Spinal cord (tissue), 10 donors: ENCODE measurements at places on chromosomes 1 and 21.
A peak's percentile ranks its signal among the peaks of the same experiment; 100 is the strongest.

DNA sequence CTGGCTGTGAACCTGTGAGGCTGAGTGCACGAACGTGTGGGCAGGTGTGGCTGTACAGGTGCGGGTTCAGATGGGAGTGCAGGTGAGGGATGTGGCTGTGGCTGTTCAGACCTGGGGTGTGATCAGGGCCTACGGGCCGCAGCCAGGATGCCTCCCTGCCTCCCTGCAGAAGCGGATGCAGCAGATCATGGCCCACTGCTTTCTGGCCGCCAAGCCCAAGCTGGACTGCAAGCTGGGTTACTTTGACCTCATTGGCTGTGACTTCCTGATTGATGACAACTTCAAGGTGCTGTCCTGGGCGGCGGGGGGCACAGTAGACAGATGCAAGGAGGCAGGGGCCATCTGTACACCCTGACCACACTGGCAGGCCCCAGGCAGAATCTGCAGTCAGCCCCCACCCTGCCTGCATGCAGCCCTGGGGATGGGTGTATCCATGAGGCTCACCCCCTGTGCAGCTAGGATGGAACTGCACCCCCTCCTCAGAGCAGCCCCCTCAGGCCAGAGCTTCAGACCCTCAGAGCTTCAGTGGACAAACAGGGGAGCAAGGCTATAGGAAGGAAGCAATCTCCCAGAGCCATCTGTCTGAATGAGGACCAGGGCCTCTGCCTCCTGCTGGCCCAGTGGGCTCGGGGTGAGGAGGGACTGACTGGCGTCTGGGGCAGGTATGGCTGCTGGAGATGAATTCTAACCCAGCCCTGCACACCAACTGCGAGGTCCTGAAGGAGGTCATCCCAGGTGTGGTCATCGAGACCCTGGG lies 9.8 kb downstream of the TNFRSF18 start:
- no peak overlapping the region for H3K27ac ChIP-seq
- peaks cover 6% of the 10 kb centered on the region for H3K4me1 ChIP-seq
- no peak overlapping the region for H3K4me3 ChIP-seq
- peaks cover 4% of the 10 kb centered on the region for H3K27me3 ChIP-seq
- no peaks in the 10 kb centered on the region for H3K36me3 ChIP-seq

- H3K27ac ChIP-seq, result no peak overlapping the region
- no peaks in the 10 kb centered on the region for H3K27me3 ChIP-seq
- H3K4me3 ChIP-seq, result no peak overlapping the region
- no peak for DNase-seq
- no peaks in the 10 kb centered on the region for H3K4me1 ChIP-seq
These were observed 19.5 kb downstream of the TSPAN2 start for GRCh38 chr1:115069659-115070308.

DNA sequence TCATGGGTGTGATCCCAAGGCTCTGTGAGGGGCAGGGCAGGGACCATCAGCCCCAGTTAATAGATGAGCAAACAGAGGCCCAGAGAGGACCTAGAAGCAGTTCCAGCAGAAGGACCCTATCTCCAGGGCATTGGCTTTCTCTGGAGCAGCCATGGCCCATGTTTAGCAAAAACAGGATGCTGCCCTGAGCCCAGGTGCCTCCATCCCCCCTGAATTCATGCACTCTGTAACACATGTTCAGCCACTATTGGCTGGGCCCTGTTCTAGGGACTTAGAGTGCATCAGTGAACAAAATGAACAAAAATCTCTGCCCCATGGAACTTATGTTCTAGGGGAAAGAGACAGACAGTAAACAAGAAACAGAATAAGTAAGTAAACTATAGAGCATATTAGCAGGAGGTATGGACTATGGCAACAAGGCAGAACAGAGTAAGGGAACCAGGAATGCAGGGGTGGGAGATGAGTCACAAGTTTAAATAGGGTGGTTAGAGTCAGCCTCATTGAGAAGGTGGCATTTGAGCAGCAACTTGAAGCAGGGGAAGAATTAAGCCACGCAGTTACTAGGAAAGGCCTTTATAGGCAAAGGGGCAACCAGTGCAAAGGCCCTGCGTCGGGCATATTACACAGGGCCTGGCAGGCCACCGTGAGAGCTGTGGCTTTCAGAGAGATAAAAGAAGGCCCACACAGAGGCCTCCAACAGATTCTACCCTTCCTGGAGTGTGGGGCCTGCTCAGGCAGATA lies 185.9 kb upstream of the EDN2 start:
- peaks cover 23% of the 10 kb centered on the region for H3K4me1 ChIP-seq
- DNase-seq, result no peak
- H3K27me3 ChIP-seq, result peaks cover 2% of the 10 kb centered on the region
- H3K4me3 ChIP-seq, result no peak overlapping the region

GRCh38 chr1:225458222-225458631 lies 30.4 kb upstream of the LBR start:
- peaks cover 24% of the 10 kb centered on the region for H3K4me1 ChIP-seq
- no peak overlapping the region for H3K4me3 ChIP-seq
- no peak overlapping the region for H3K27ac ChIP-seq

- peaks cover 2% of the 10 kb centered on the region for H3K27me3 ChIP-seq
- H3K4me1 ChIP-seq, result peaks cover 3% of the 10 kb centered on the region
- peak; percentile 59 for DNase-seq
- H3K4me3 ChIP-seq, result no peak overlapping the region
- H3K27ac ChIP-seq, result no peak overlapping the region
These were observed 329.2 kb downstream of the TGFB2 start for GRCh38 chr1:218674280-218674773.

GRCh38 chr1:184881941-184882913 lies 92.1 kb downstream of the NIBAN1 start:
- H3K4me3 ChIP-seq, result no peak overlapping the region
- H3K36me3 ChIP-seq, result no peaks in the 10 kb centered on the region
- no peak for DNase-seq
- H3K27me3 ChIP-seq, result no peaks in the 10 kb centered on the region
- peak overlapping the region; percentile 45 for H3K27ac ChIP-seq
- peaks cover 2% of the 10 kb centered on the region for H3K4me1 ChIP-seq

- no peaks in the 10 kb centered on the region for H3K36me3 ChIP-seq
- no peak overlapping the region for H3K27ac ChIP-seq
- H3K4me1 ChIP-seq, result no peaks in the 10 kb centered on the region
- no peaks in the 10 kb centered on the region for H3K27me3 ChIP-seq
- DNase-seq, result no peak
- no peak overlapping the region for H3K4me3 ChIP-seq
These were observed 48.0 kb upstream of the ITPKB start for GRCh38 chr1:226787071-226787470.

DNA sequence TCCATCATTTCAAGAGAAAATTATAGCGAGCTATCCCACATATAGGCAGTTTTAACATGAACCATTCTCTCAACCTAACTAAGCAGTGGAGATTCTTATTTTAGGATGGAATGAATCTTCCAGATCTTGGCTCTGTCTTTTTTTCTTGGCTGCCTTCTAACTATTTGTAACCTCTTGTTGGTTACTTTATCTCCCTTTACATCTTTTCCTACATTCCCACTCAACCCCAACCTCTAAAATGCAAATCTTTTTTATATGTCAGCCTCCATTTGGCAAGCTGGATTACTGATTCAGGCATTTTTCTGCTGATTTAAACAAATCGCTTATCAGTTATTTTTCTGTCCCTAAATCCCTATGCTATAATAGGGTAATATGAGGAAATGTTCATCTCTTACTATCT lies 46.9 kb upstream of the LHX8 start:
- H3K4me3 ChIP-seq, result no peak overlapping the region
- DNase-seq, result no peak
- no peaks in the 10 kb centered on the region for H3K27me3 ChIP-seq

GRCh38 chr1:145827966-145828365 lies 4.0 kb downstream of the POLR3C start:
- H3K4me3 ChIP-seq, result no peak overlapping the region
- DNase-seq, result no peak
- peaks cover 51% of the 10 kb centered on the region for H3K36me3 ChIP-seq
- H3K4me1 ChIP-seq, result peaks cover 5% of the 10 kb centered on the region

DNA sequence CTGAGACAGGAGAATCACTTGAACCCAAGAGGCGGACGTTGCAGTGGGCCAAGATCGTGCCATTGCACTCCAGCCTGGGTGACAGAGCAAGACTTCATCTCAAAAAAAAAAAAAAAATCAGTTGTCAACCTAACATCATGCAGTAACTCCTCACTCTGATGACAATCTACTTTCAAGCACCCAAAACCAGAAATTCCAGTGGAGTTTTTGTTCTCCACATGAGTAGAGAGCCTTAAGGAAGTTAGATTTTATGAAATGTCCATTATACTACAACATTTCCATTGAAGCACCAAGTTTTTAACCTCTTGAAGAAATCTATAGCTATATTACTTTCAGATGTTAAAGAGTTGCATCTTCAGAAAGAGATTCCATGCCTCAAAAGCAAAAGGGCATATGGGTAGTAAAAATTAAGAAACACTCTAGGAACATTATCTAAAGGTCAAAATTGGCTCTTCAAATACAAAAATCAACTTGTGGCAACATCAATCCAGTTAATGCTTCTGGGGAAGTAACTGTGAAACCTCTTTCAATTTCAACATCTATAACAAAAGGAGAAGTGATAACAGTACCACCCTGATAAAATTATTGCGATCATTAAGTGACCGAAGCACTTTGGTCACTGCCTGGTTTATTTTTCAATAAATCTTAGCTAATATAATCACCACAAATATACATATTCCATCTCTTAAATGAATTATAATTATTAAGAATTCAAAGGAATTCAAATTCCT lies 7.7 kb downstream of the LPGAT1 start:
- no peaks in the 10 kb centered on the region for H3K27me3 ChIP-seq
- H3K4me3 ChIP-seq, result no peak overlapping the region
- DNase-seq, result no peak
- no peaks in the 10 kb centered on the region for H3K4me1 ChIP-seq
- no peak overlapping the region for H3K27ac ChIP-seq
- H3K36me3 ChIP-seq, result peaks cover 18% of the 10 kb centered on the region

DNA sequence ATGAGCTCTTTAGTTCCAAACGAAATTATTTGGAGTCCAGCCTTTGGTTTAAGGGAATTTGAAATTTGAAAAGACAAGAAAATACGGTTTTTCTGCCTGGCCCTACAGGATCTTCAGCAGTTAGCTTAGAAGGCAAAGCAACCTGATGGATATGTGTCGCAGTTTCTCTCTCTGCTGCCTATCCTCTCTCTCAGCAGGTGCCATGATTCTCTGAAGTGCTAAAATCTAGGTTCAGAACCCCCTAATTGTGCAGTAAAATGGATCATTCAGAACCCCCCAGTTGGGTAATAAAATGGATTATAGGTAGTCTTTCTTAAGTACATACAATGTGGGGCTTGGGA lies 446 bp upstream of the DEPDC1 start:
- H3K27me3 ChIP-seq, result no peaks in the 10 kb centered on the region
- H3K27ac ChIP-seq, result peak overlapping the region; percentile 78
- H3K36me3 ChIP-seq, result no peaks in the 10 kb centered on the region
- peak overlapping the region; percentile 92 for H3K4me3 ChIP-seq
